Breast epithelium (tissue), 4 donors: ENCODE measurements at places on chromosomes 1 and 21. TPM values are rescaled to one million over a fixed set of nuclear protein-coding genes. Genes with fewer than 3 reads are reported as not detected.

GRCh38 chr21:28804089-28804670 is 188.5 kb downstream of the LTN1 start:
- H3K27me3 ChIP-seq = no peaks in the 10 kb centered on the region
- H3K4me1 ChIP-seq = no peaks in the 10 kb centered on the region

- DNase-seq = no peak
- H3K36me3 ChIP-seq = no peaks in the 10 kb centered on the region
- no peak overlapping the region for H3K4me3 ChIP-seq
These were observed 229.2 kb downstream of the PTGER3 start for GRCh38 chr1:70818401-70818800.

DNA sequence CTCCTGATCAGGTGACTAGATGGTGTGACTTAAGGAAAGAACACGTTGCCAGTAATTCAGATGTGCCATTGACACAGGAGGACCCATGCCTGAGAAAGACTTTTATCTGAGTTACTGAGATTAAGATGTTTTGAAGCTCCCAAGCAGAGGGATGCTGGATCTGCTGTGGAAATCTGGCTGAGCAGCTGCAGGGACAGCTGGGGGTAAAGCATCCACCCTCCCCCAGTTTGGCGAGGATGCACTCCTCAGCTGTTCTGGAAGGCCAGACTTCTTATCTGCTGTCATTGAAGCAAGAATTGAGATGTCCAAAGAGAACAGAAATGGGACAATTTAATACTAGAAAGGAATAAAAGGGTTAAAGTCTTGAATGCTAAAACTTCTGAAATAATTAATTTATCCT is 25.7 kb downstream of the TTC3 start:
- peaks cover 6% of the 10 kb centered on the region for H3K36me3 ChIP-seq
- no peak for DNase-seq
- no peak overlapping the region for H3K4me3 ChIP-seq
- no peaks in the 10 kb centered on the region for H3K27me3 ChIP-seq

DNA sequence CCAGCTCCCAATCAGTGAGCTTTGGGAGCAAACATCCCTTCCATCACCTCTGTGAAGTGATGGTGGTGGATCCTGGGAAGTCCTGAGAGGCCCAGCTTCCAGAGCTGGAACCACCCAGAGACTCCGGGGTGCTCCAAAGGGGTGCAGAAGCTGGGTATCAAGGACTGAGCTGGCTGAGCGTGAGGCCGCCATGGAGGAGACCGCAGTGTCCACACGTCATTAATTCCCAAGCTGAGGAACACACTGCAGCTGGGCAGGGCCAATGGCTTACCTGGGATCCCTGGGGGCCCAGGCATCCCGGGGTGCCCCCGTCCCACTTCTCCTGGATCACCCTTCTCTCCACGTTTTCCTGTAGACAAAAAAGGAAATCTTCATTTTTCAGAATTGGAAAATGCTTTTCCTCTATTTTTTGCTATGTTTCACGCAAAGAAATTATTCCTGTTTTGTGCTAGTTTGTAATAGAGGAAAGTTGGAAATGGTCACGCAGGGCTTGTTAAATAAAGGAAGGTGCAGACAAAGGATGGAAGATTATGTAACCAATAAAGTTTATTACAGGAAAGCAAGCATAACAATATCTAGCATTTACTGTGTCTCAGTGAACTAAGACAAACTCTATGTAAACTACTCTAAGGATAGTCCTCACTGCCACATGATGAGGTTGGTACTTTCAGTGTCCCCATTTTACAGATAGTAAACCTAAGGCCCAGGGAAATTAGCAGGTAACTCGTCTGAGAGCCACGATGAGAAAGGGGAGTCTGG is 15.4 kb downstream of the COL9A2 start:
- H3K4me1 ChIP-seq = no peaks in the 10 kb centered on the region
- no peaks in the 10 kb centered on the region for H3K27me3 ChIP-seq

DNA sequence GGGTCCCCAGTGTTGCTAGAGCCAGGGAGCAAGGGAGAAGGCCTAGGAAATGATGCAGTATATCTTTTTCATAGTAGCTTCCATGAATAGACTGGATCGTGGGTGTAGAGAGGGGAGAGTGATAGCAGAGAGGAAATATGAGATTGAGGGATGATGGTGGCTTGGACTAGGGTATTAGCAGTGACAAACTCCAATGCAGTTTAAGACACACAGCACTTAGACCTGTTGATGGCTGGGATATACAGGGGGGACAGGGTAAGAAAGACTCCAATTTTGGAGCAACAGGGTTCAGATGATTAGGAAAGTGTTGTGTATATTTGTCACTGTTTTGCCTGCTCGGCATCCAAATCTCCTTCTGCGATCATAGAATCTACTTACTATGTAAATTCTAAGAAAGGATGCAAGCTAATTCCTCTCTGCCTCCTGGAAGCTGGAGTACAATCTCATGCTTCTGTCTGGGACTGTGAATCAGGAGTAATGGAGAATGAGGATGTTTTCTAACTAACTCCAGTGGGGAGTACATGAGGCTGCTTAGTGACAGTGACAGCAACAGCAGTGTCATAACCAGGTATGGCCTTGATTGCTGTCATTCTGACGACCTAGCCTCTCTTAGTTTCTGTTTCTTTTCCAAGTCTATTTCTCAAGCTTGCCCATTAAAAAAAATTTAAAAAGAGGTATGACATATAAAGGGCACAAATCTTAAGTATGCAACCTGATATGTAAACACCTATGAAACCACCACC is 47.5 kb downstream of the SYDE2 start:
- no peaks in the 10 kb centered on the region for H3K4me1 ChIP-seq
- H3K36me3 ChIP-seq = no peaks in the 10 kb centered on the region
- no peak overlapping the region for H3K27ac ChIP-seq
- DNase-seq = no peak
- H3K4me3 ChIP-seq = no peak overlapping the region

DNA sequence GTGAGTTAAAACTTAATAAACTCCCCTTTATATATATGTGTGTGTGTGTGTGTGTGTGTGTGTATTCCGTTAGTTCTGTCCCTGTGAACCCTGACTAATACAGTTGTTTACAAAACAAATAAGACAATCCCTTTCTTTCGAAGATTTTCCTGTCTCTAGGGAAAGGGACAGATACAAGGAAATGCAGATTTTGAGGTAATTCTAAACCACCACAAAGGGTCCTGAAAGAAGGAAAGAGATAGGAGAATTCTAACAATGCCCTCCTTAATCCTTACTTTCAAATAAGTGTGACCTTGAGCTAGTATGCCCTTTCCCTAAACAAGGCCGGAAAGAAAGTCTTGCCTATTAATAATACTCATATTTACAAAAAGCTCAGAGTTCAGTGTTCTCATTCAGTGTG is 164.8 kb upstream of the COL11A1 start:
- no peaks in the 10 kb centered on the region for H3K27me3 ChIP-seq
- no peaks in the 10 kb centered on the region for H3K36me3 ChIP-seq
- no peaks in the 10 kb centered on the region for H3K4me1 ChIP-seq
- DNase-seq = no peak

DNA sequence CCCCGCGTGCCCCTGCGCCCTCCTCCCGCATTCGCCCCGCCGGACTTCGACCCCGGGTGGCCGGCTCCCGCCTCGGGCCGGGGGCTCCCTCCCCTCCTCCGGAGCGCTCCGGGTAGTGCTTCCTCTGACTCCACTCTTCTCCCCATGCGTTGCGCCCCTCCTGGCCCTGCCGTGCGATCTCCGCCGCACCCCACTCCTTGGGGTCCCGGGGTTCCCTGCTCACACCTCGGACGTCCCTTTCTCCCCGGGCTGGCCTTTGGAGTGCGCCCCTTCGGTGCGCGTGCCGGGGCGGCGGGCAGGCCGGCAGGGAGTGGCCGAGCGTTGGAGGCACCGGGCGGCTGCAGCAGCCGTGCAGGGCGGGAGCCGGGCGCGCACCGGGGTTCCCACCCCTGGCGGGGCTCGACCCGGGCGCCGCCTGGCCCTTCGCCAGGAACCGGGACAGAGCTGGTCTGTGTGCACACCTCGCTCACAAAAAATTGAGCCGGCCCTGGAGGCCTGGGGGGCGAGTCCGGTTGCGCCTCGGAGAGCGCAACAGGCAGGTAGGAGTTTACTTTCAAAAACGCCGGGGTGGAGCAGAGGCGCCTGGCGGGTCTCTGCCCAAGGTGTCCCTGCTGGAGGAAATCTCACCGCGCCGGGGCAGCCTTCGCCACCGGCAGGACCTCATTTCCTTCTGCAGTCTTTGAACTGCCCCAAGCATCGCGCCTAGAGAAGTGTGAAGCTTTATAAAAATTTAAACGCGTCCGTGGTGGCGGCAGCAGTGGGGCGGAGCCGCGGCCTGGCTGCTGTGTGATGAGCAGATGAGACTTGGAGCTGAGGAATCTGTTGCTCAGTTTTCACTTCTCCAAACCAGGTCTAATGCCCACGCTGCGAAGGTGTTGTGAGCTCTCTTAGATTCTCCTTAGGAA is 650 bp downstream of the VANGL1 start:
- DNase-seq = no peak
- no peaks in the 10 kb centered on the region for H3K4me1 ChIP-seq
- no peaks in the 10 kb centered on the region for H3K36me3 ChIP-seq
- H3K4me3 ChIP-seq = peak overlapping the region; percentile 93
- no peak overlapping the region for H3K27ac ChIP-seq

GRCh38 chr1:100430325-100430756 is 78.0 kb downstream of the CDC14A start:
- no peak overlapping the region for H3K4me3 ChIP-seq
- H3K36me3 ChIP-seq = no peaks in the 10 kb centered on the region
- H3K27ac ChIP-seq = no peak overlapping the region
- DNase-seq = no peak
- no peaks in the 10 kb centered on the region for H3K27me3 ChIP-seq

PAQR6 gene
- total RNA-seq = 3.9 TPM

SLAMF9 gene
- total RNA-seq = not detected
